ENCODE measurements at places on chromosomes 3 and 15.
A peak's percentile ranks its signal among the peaks of the same experiment; 100 is the strongest.

GRCh38 chr15:27327467-27328025 lies 356.6 kb downstream of the GABRG3 start:
- DNase-seq, result no peak

DNA sequence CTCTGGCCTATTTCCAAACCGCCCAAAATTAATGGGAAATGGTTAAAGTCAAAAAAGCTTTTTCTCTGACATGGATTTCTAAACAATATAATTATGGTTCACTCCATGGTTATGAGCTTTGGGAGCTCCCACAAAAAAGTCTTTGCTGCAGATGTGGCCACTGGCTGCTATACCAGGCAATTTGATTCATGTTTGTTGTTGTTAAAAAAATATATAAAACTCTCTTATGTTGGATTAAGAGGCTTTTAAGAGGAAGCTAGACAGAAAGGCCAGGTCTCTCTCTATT lies 258.6 kb downstream of the TIGIT start:
- no peak for DNase-seq

- no peak for DNase-seq
Observed at GRCh38 chr3:119628390-119628789, 30.7 kb downstream of the PLA1A start.

DNA sequence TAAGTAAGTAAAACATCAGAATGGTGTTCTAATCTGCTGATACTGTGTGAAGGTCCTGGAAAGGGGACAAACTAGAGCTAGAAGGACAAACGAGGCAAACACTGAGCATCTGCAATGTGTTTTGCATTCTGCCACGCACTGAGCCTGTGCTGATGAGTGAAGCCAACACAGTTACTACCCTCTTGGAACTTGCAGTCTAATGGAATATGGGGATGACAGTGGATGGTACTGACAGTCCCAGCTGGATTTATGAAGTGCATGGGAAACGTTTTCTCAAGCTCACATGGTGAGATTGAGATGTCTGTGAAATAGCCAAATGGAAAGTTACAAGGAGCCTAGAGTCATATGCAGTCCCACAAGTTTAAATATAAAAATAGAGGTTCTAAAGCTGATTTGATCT lies 86.6 kb downstream of the FOXB1 start:
- DNase-seq, result no peak

GRCh38 chr3:194003114-194004057 lies 132.6 kb upstream of the HES1 start:
- peak; percentile 86 for DNase-seq

- DNase-seq, result no peak
Observed at GRCh38 chr3:150945226-150946032, 27.1 kb downstream of the CLRN1 start.

- DNase-seq, result peak; percentile 17
Observed at GRCh38 chr15:36775209-36775608, 195.8 kb downstream of the CDIN1 start.

DNA sequence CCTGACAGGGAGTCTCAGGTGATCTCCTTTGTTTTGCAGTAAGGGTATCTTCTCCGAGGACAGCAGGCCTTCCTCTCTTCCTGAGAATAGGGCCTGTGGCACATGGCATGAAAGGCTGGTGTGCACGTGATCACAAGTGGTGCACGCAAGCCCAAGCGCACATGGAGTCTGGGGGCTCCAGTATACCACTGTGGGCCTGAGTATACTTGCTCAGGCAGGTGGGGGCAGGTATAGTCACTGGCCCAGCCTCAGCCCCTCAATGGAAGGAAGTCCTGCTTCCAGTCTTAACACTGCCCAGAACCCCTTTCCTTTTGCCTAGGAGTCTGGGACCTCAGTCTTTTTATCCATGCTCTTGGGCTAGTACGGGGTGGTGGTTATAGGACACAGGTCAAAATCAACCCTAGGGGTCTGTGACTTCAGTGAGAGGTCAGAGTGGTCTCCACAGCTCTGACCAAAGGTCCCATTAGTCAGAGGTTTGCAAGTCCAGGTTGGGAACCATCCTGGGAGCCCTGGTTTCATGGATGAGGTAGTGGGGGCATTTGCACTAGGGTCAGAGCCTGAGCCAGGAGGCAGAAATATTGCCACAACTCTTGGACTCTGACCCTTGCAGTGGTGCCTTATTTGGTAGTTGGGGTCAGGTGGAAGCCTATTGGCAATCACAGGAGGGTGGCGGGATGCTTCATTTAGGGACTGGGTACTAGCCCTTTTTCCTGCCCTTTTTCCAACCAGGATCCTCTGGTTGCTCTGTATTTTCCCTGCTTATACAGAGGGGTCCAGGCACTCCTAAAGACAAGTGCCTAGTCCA lies 823 bp upstream of the CCDC71 start:
- DNase-seq, result no peak

DNA sequence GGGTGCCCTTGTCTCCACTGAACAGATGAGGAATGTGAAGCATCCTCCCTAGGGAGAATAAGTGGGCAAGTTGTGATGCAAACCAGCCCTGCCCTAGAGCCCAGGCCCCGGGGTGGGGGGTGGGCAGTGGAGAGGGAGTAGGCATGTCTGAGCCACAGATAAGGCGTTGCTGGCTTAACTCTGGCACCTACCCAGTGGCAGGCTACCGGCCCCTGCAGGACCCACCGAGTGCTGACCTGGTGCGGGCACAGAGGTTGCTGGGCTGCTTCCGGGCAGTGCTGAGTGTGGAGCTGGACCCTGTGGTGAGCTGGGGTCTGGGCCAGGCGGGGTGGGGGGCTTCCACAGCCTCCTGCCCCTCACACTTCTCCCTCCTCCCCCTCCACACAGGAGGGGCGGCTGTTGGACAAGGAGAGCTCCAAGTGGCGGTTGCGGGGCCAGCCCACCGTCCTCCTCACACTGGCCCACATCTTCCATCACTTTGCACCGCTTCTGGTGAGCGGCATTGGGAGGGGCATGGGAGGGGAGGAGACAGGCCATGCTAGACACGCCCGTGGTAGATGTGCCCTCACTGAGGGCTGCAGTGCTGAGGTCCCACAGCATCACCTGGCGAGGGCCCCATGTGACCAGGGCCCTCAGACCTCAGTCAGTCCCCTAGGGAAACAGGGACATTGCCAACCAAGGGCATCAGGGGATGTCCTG lies 10.1 kb downstream of the RNF123 start:
- DNase-seq, result no peak

GRCh38 chr3:48681541-48681880 lies 4.2 kb downstream of the NCKIPSD start:
- no peak for DNase-seq

DNA sequence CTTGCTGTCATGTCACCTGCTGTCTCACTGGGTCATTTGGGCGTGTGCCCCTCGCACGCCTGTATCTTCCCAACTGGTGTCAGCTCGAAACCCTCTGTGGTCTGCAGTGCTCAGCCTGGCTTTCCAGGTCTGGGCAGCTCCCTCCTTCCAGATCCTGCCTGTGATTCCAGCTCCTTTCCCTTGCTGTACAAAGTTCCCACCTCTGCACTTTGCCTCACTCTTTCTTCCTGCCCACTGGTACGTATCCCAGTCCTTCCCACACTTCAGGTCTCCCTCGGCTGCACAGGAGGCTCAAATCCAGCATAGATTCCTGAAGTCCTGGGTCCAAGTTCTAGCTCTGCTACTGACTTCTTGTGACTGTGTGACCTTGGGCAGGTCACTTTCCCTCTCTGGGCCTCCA lies 2.1 kb upstream of the PAQR5 start:
- no peak for DNase-seq

- DNase-seq, result no peak
Observed at GRCh38 chr3:126351086-126351770, 6.0 kb downstream of the KLF15 start.

DNA sequence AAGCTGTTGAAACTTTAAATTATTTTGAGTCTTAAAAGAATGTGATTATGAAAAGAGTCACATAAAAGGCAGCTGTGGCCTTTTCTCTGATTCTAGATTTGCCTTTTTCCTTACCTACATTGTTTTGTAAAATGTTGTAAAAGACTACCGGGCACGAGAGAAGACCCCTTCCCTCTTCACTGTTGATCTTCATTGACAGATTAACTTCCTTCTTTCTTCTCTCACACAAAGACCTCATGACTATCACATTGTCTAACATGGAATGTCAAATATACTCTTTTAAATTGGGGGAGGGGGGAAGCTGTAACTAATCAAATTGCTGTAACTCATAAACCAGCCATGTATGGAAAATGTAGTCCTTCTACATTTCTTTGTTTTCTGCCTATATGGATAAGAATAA lies 68.3 kb downstream of the OCA2 start:
- no peak for DNase-seq

DNA sequence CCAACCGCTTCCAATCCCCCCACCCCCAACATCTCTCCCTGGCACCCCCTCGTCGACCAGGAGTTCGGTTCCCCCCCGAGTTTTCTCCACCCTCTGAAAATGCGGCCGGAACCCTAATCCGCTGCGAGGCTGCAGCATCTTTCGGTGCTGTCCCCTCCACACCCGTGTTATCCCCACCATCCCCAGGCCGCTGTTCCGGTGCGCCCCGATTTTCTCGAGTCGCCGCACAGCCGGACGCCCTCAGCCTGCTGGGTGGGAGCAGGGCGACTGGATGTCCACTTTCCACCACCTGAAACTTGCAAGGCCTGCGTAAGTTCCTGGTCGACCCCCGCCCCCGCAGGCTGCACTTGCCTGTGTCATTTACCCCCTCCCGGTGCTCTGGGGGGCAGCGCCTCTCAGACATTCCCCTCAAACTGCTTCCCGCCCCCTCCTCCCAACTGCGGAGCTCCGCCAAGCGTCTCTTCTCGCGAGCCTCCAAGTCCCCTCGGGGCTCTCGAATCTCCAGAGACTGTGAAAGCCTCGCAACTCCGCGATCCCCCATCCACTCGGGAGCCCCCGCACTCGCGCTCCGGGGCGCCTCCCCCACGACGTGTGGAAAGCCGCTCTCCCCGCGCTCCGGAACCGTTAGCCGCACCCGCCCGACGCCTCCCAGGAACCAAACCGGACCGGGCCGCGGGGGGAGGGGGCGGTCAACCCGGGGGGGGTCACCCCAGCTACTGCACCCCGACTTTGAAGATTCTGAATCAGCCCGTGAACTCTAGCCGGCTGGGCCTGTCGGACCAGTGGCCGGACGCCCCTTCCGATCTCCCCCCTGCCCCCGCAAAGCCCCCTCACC lies 566 bp downstream of the ETV5 start:
- peak; percentile 87 for DNase-seq

DNA sequence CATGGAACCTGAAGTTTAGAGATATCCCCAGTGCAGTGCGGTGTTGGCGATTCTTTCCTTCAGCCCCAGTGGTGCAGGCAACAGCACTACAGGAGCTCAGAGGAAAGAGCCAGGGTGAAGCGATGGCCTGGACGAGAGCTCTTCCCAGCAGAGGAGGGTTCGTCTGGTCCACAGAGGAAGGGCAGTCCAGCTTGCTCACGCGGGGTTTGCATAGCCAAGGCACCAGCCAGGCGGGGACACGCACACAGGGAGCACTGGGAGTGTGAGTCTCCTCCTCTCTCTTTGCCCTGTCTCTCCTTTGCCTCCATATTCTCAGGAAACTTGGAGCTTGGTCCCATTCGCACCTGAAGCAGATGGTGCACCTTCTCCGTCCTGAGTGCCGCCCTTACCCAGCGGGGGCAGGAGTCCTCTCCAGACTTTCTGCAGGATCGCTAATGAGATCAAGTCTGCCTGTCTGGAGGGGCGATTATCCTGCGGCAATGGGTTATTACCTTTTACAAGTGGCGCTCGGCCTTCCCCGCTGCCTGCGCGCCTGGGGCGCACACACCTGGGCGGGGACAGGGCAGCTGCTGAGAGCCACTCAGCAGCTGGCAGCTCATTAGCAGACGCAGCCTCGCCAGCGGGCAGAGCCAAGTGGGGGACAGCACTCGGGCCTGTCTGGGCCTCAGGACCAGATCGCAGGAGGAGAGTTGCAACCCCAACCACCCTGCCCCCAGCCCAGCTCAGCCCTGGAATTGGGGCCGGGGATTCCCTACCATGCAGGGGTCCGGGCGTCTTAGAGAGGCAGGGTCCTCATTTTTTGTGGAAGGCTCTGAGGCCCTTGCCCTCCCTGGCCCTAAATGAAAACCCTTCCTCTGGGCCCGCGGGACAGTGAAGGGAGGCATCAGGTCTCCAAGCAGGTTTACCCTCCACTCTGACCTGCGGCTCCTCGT lies 119.0 kb upstream of the MEF2A start:
- peak; percentile 19 for DNase-seq

DNA sequence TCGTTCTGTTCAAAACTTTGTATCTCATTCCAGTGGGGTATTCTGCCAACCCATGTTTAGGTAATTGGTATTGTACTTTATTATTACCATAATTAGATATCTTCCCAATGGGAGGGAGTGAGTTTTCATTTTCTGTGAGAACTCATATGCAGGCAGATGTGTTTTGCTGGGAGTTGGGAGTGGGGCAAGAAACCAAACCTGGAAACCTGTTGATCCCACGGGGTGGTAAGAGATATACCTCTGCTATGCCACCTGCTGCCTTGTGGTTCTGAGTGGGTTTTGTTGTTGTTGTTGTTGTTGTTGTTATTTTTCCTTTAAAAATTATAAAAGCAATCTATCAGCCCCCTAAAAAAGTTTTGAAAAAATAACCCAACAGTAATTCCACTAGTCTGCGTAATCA lies 32.1 kb downstream of the ZNF592 start:
- no peak for DNase-seq

- no peak for DNase-seq
Observed at GRCh38 chr15:55241891-55242290, 45.1 kb upstream of the RSL24D1 start.

DNA sequence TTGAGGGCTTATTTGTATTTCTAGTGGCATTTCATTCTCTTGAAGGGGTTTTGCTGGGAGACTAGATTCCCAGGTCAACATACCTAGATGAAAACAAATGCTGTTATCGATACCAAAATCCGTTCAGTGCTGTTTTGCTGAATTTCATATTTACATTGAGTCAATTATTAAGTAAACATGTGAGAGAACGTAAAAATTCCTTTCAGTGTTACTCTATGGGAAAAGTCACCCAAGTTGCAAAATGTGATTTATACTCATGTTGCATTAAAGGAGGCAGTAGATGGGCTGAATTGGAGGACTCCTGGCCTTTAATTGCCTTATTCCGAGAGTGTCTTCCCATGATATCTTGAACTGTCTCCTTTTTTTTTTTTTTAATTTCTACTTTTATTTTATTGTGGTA lies 1011.3 kb upstream of the NR2F2 start:
- DNase-seq, result no peak

- DNase-seq, result no peak
Observed at GRCh38 chr15:89165677-89166076, 55.7 kb downstream of the RLBP1 start.

DNA sequence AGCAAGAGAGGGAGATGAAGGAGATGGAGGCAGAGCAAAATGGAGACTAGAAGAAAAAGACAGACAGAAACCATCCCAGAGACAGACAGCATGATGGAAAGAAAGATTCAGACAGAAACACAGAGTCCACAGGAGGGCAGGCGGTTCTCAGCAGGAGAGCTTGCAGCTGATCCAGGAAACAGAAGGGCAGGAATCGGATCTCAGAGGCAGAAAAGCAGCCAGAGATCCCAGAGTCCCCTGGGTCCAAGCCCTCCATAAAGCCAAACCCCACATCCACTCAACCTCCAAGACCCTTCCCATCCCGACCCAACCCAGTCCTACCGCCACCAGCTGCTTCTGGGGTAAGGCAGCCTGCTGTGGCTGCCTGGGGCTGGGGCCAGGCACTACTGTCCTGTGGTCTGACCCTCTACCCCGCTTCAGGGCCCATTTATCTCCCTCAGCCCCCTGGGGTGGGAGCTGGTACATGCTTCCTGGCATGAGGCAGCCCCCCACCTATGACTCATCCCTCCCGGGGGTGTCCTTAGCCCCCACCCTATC lies at the start of gene UCN2:
Gene UCN2, minus strand, starts transcription at position 400 of the 537 bp plus-strand sequence. CDS start 657 bp downstream, outside the sequence.
- DNase-seq, result no peak

- no peak for DNase-seq
Observed at GRCh38 chr15:35624881-35625280, 78.9 kb upstream of the DPH6 start.

- DNase-seq, result no peak
Observed at GRCh38 chr15:34794590-34795206, 651 bp downstream of the ACTC1 start.

- no peak for DNase-seq
Observed at GRCh38 chr15:93073465-93073952, 15.5 kb downstream of the RGMA start.
